Stimulated activated CD8-positive, alpha-beta memory T cell treated with anti-CD3 and anti-CD28 coated beads, Interleukin-15, amount 100 ng/mL, for 4 hours (primary cell): ENCODE measurements at places on chromosomes 12 and 14.

GRCh38 chr12:20946732-20947131, 136.2 kb downstream of the SLCO1B3 start:
- DNase-seq, result no peak

DNA sequence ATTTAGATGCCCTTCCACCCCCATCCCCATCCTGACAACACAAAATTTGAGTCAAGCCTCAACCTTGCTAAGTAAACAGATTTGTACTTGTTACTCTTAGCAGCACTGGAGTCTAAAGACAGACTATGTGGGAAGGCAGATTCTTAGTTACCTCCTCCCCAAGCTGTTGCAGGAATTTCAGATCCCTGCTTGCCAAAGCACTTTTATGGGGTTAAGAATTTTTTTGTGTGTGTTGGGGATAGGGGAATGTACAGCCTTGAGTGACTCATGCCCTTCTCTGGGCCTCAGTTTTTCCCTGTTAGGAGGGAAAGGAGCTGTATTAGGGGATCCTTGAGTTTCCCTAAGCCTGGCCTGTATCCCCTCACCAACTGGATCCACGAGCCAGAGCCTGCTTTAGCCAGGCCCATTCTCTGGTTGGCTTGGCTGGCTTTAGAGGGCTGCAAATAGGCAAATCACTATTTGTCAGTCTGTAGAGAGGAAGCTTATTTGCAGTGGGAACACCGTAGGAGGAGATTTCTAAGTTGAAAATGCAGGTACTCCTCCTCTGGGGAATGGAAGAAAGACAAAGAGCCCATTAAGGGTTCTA, 27.7 kb upstream of the RNU6-8 start:
- DNase-seq, result no peak

DNA sequence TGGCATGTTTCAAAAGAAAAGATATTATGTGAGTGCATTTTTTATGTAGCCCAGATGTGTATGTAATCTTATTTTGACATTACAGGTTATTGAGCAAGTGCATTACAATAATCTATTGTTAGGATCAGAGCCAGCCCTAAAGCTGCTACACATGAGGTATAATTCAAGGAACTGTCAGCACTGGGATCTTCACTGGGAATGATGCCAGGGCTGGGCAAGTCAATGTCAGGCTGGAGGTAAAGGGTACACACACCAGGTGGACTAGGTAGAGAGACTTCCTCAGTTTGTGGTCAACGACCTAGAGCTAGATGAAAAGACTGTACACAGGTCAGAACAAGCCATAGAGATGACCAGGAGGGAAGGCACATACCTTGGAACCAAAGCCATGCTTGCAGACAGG, 15.4 kb downstream of the TRIM9 start:
- DNase-seq, result no peak

DNA sequence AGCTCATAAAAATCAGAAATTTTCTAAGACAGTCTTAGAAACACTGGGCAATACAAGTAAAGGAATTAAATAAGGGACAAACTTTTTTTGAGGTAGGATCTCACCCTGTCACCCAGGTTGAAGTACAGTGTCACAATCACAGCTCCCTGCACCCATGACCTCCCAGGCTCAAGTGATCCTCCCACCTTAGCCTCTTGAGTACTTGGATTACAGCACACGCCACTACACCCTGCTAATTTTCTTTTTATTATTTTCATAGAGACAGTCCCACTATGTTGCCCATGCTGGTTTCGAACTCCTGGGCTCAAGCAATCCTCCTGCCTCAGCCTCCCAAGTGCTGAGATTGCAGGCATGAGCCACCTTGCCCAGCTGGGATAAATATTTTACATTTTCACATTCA, 90.3 kb downstream of the USP15 start:
- DNase-seq, result no peak

DNA sequence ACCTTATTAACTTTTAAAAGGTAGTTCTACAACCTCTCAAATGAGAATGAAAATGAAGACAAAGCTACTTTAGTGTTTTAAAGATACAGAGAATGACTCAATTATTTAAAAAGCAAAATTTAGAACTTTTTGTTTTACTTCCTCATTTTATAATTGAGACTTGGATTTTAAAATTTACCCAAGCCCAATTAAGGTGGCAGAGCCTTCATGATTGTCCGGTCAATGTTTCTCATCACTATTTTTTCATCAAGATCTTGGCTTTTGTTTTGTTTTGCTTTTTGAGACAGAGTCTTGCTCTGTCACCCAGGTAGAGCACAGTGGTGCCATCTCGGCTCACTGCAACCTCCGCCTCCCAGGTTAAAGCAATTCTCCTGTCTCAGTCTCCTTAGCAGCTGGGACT, 32.7 kb downstream of the PPP4R3A start:
- DNase-seq, result no peak

GRCh38 chr12:128803788-128804187, 20.0 kb downstream of the SLC15A4 start:
- no peak for DNase-seq

- DNase-seq, result no peak
Measured at GRCh38 chr14:63375769-63376168, 57.0 kb upstream of the GPHB5 start.

- no peak for DNase-seq
Measured at GRCh38 chr12:71763677-71764379, 9.2 kb downstream of the RAB21 start.

DNA sequence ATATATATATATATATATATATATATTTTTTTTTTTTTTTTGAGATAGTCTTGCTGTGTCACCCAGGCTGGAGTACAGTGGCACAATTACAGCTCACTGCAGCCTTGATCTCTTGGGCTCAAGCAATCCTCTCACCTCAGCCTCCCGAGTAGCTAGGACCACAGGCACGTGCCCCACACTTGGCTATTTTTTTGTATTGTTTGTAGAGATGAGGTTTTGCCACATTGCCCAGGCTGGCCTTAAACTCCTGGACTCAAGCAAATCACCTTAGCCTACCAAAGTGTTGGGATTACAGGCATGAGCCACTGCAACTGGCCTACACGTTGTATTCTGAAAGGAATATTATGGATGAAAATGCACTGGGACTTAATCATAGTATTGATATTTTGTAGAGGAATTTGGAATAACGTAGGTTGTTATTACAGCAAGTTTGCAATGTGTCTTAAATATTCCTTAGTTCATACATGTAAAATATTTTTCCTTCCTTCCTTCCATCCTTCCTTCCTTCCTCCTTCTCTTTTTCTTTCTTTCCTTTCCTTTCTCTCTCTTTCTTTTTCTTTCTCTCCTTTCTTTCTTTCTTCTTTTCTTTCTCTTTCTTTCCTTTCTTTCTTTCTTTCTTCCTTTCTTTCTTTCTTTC, 862 bp downstream of the KLRB1 start:
- no peak for DNase-seq

DNA sequence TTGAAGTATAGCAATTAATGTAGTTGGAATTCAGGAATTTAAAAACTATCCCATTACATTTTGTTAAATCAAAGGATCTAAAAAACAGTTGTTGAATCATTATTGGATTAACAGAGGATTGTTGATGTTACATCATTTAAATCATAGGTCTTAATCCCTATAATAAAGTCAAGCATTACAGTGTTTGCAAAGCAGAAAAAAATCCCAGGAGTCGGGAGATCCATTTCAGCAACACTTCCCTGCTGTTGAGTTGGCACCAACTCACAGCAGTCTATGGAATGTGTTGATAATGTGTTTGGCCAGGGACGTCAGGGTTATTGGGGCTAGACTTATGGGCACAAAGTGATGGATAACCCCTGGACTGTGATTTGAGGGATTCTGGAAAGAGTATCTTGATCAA, 99.1 kb upstream of the TMTC1 start:
- DNase-seq, result no peak

DNA sequence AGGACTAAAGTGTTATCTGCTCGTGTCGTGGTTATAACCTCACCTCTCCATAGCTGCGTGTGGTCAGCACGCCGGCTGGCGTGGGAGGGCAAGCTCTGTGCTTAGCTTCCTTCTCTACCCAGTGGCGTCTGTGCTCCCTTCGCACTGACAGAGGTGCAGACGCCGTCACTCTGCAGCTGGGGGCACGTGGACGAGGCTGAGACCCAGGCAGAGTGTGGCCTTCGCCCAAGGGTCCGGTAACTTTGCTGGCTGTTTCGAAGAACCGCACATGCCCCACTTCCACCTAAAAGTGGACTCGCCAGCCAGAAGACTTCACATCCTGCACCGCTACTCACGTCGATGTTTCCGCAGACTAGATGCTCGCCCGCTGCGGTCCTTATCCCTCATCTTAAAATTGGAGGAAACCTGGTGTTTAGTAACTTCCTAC, 35.9 kb upstream of the DYNC1H1 start:
- no peak for DNase-seq

GRCh38 chr12:128789356-128789929, 34.3 kb downstream of the SLC15A4 start:
- no peak for DNase-seq

DNA sequence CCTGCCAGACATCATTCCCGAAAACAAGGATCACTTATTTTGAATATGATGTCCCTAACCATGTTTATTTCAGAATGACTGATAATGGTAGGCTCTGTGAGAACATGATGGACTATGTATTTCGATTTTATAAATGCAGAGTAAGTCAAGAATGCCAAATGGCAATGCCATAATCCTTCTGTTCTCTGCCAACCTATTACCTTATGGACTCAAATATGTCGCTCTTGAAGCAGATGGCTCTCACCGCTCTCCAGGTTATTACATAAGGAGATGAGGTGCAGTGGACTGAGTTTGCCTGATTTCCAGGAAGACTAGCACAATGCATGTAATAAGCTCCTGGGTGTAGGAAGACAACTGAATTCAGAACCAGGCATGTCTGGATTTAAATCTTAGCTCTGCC, 227.2 kb downstream of the BTG1 start:
- no peak for DNase-seq

- DNase-seq, result no peak
Measured at GRCh38 chr12:73421832-73422231, 1115.8 kb upstream of the ATXN7L3B start.

DNA sequence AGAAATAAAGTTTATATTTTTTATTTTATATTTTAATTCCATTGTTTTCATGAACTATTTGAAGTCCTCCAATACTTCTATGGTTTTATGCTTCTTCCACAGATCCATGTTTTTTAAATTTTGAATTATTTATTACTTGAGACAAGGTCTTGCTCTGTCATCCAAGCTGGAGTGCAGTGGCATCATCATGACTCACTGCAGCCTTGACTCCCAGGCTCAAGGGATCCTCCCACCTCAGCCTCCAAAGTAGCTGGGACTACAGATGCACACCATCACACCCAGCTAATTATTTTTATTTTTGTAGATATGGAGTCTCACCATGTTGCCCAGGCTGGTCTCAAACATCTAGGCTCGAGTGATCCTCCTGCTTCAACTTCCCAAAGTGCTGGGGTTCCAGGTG, 28.8 kb upstream of the DLGAP5 start:
- no peak for DNase-seq

DNA sequence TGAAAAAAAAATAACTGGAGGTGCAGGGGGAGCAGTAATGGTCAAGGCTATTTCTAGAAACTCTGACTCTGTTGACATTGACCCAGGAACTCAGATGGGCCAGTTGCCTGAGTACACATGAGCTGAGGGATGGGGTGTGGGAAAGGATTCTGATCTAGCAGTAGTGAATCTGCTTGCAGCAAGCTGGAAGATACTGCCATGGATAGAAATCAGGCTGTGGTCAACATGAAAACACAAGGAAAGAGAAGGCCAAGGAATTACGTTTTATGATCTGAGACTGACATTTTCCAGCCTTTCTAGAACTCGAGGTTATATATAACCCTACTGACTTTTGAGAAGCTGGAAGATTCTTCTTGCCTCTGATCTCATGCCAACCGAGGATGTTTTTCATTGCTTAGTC, 90.0 kb downstream of the ANO6 start:
- DNase-seq, result no peak

DNA sequence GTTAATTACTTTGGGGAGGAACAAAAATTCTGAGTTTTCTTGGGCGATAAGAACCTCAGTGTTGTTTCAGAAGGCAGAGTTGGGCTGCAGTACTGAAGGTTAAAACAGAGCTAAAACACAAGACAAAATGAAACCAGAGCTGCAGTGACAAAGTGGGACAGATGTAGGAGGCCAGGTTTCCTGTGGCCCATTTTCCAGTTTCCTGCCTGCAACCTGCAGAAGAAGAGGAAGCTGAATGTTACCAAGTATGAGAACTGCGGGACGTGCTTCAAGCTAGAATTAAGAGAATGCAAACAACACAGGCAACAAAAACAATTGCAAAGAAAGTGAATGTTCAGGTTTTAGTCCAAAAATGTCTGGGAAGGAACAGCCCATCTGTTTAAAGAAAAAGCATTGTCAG, 17.8 kb downstream of the ELK3 start:
- no peak for DNase-seq

GRCh38 chr14:103739793-103740501, 24.3 kb downstream of the ZFYVE21 start:
- DNase-seq, result no peak

DNA sequence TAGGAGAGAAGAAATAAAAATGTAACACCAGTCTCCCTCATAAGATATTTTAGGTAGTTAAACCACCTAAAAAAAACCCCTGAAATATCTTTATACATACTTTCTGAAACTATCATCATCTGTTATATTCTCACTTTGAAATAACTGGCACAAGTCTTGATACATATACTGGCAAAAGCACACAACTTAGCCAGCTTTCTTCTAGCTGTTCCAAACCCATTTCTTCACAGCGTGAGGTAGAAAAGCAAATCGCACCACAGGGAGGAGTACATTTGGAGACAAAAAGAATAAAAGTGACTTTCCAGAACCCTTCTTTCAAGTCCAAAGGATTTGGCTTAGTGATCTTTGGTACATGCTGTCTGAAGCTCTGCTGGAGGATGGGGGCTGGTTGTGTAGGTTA, 78.5 kb downstream of the RERG start:
- DNase-seq, result no peak

- DNase-seq, result no peak
Measured at GRCh38 chr14:88348546-88348945, 25.5 kb upstream of the KCNK10 start.

DNA sequence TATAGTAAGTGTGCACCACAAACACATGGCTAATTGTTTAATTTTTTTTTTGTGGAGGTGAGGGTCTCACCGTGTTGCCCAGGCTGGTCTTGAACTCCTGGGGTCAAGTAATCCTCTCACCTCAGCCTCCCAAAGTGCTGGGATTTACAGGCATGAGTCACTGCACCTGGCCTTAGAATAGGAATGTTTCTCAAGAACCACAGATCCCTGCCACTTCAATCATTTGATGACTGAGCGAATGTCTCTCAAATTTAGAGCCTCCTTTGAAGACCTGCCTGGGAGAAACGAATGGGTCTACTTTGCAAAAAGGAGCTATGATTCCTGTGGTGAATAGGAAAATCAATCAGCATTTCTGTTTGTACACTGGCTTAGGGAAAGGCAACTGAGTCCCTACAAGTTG, 33.5 kb upstream of the CHST11 start:
- DNase-seq, result no peak

DNA sequence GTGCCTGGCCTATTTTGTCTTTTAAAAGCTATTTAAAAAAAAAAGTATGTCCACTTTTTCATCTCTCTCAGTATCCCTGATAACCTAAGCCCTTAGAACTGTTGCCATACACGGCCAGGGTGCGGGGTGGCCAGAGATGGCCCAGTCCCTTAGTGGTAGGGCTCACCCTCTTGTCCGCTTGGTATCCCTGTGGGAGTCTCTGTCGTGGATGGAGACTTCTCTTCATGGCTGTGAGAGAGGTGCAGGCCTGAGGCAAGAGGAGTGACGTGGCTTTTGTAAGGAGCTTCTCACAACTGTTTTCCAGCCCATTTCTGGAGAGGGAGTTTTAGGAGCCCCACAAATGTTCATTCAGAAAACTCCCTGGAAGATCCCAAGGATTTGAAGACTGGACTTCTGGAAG, 26.8 kb downstream of the XRCC3 start:
- no peak for DNase-seq
